NCI-H1105 treated with DMSO at 0.1 percent for 48 hours (cell line): ENCODE measurements at places on chromosomes 3 and 15.

GRCh38 chr3:74832925-74833324 lies 218.5 kb upstream of the CNTN3 start:
- no peak for DNase-seq

GRCh38 chr3:113000691-113001090 lies 9.9 kb downstream of the GTPBP8 start:
- DNase-seq, result no peak

DNA sequence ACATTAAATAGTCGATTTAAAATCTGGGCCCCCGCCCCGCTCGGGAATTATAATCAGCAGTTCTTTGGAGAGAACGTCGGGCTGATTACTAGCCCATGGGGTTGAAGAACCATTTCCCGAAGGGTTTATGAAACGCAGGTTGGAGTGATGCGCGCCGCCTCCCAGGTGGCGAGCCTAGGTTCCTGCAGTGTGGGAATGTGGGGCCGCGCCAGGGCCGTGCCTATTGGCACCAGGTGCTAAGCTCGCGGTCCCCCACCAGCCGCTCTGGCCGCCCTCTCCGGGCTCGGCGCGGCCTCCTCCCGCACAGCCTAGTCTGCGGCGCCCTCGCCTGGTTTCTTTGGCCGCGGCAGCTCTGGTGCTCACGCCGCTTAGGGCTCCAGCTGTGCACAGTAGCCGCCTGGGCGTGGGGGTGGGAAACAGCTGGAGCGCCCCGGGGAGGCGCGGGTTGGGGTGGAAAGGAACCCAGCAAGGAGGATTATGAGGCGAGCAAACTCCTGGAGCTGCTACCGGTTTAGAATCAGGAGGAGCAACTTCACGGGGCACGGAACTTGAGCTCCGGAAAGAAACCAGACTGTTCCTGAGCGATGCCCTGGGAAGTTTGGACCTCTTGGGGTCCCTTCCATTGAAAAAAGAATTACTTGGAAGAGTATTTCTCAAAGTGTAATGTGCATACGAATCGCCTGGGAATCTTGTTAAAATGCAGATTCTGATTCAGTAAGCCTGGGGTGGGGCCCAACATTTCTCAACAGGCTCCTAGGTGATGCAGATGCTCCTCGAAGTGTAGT lies 5.6 kb upstream of the MECOM start:
- peak; percentile 95 for DNase-seq

- no peak for DNase-seq
Measured at GRCh38 chr3:74200952-74201351, 413.5 kb downstream of the CNTN3 start.

- DNase-seq, result peak; percentile 97
Measured at GRCh38 chr15:68584756-68585573, 6.2 kb downstream of the CORO2B start.

GRCh38 chr15:77747175-77748077 lies 114.7 kb upstream of the LINGO1 start:
- no peak for DNase-seq

DNA sequence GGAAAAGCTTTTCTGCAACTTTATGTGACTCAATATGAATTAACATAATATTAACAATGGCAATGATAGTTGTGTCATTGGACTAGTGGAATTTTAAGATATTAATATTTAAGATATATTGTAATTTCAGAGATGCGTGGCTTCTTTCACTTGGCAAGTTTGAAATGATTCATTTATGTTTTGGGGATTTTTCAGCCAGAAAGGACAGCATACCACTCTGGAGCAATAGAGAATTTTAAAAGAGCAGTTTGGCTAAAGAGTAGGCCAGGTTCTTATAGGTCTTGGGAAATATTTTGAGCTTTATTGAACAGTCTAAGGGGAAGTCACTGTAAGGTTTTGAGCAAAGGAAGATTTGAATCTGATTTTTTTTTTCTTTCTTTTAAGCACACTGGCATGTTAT lies 16.5 kb downstream of the GMPS start:
- no peak for DNase-seq

DNA sequence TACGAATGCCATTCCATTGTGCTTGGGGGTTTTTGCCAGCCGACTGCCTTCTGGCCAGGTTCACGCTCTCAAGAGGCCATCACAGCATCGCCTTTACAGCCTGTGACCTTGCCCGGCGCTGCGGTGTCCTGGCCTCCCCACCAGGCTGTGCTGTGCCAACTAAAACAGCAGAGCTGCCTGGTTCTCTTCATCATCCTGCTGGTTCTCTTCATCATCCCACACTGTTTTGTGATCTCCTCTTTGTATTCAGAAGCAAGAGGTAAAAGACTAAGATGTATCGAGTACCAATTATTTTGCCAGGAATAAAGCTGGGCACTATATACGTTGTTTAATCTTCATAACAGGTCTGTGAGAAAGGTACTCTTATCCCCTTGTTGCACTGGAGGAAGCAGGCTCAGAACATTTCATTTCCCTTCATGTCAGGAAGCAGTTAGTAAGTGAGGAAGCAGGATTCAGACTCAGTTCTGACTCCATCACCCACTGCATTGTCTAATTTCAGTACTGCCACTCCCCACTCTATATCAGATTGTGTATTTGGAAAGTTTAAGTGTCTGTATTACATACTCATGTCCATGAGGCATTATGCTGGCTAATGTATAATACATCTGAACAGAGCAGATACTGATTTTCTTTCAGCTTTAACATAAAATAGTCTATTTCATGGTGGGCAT lies 92.7 kb downstream of the LRRC28 start:
- peak; percentile 5 for DNase-seq
